ENCODE measurements at places on chromosomes 6 and 20.

DNA sequence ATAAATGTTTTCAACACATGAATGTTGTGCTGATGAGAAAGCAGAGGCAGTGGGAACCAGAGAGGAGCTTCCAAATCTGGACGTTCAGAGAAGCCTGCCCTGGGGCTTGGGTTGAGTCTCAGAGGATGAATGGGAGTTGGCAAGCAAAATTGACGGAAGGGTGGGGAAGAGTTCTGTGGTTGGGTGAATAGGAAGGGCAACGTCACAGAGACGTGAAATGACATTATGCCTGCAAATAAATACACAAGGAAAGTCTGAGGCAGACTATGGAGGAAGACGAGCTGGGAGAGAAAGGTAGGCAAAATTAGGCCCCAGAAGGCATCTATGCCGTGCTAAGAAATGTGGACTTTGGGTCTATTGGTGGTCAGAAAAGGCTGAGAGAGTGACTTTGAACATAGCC, 25.2 kb upstream of the SGK1 start:
- DNase-seq, result no peak

DNA sequence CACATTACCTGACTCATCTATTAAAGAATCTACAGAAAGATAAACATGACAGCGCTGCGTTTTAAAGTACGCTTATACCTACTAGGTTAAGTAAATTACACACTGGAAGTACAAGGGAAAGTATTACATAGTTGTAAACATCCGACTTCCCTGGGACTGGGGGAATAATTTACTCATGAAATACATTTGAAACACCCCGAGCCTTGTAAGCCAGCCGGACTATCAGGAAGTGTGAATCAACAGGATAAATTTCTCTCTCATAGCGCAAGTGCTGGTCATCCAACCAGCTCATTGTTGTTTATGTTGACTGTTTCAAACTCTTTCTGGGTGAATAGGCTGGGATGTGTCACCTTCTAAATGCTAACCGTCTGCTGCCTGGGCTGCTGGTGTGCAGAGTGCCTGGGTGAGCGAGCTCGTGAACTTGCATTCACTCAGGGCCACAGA, 4.9 kb downstream of the BMP6 start:
- no peak for DNase-seq

DNA sequence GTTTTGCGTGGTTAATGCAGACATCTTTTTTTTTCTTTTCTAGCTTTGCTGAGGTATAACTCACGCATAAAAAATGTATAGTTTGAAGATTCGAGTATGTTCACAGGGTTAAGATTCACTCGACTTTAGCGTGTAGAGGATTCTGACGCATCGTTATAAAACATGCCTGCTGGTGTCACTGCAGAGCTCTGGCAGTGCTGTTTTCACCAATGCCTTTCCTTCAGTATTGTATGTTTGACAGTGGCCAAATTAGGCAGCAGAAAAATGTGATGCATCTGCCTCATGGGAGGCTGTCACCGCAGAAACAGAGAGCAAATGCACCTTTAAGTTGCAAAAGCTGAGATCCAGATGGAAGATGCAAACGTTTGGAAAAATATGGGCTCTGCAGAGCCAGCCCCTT, 18.0 kb upstream of the SIRPB2 start:
- no peak for DNase-seq

GRCh38 chr6:112113918-112114317, 26.5 kb downstream of the FAM229B start:
- DNase-seq, result no peak

DNA sequence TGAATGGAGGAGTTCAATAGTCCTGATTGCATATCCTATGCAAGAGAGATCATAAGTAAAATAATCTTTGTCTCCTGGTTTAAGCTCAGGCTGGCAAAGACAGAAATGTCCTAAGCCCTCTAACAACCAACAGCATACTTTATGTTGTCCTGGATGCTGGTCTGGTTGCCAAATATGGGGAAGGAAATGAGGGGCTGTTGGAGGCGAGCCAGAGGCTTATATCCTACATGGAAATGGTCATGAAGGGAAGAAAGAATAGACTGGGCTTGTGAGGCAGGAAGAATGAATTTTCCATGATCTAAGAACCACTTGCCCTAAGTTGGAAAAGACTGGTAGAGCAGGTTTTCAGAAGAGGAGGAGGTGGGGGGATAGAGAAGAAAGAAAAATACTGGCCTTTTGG, 237.1 kb downstream of the SMOC2 start:
- no peak for DNase-seq

DNA sequence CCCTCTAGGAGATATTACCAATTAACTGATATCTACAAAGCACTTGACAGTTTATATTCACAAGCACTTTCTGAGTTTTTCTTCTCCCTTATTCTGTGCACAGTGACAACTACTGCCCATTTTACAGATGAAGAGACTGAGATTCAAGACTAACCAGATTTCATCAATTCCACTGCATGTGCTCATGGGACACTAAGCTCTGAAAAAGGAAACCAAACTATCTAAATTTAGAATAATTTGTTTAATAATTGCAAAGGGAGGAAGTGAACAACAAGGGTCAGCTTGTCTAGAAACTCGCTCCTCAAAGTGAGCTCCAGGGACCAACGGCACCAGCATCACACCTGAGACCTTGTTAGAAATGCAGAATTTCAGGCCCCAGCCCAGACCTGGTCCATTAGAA, 50.8 kb upstream of the MYLIP start:
- no peak for DNase-seq

DNA sequence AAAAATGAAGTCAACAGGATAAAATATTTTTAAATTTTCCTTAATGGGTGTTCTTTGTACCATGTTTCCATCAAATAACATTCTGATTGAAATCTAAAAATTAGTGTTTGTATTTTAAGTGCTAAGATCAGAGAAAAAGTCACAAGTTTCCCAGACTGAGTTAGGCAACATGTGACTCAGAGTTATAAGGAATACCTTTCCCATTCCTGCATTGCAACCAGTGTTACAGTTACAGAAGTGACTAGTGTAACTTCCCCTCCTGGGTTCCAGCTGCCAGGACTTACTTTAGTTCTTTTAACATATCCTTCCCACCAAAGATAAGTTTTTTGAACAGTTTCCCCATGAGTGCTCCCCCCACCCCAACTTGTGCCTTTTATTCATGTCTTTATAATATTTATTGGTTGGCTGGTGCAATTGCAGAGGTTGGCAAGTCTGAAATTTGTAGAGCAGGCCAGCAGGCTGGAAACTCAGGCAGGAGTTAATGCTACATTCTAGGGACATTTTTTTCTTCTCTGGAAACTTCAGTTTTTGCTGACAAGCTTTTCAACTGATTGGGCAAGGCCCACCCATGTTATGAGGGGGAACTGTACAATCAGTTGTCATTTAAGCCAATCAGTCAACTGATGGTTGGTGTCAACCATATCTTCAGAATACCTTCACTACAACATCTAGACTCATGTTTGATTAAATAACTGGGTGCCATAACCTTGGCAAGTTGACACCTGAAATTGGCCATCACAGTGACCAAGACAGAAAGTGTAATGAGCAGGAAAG, 22.9 kb upstream of the ESR1 start:
- DNase-seq, result no peak

GRCh38 chr20:32570401-32571190, 14.5 kb downstream of the NOL4L start:
- no peak for DNase-seq

- no peak for DNase-seq
Observed at GRCh38 chr6:139407718-139408222, 33.3 kb upstream of the CITED2 start.

DNA sequence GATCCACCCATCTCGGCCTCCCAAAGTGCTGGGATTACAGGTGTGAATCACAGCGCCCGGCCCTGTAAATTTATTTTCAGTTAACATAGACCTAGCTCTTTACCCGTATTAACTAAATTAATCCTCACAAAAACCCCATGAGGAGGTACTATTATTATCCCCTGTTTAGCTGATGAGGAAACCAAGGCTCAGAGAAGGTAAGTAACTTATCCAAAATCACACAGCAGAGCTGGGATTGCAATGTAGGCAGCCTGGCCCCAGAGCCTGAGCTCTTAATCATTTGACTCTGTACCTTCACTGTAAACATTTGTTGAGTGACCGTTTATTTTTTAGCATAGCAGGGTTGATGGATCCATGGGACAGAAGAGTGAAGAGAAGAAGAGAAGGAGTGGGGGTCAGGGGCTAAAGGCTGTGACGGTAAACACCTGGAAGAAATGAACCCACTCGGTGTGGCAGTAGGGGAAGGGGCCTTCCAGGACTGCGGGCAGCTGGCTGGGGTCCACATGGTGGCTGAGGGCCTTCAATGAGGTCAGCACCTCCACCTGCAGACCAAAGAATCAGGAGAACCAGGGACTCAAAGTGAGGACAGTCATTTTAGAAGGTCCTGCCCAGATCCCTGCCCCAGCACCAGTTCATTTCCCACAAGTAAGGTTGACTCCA, 35.2 kb downstream of the KIAA1755 start:
- no peak for DNase-seq

- no peak for DNase-seq
Observed at GRCh38 chr6:113377362-113377942, 479.7 kb upstream of the MARCKS start.

DNA sequence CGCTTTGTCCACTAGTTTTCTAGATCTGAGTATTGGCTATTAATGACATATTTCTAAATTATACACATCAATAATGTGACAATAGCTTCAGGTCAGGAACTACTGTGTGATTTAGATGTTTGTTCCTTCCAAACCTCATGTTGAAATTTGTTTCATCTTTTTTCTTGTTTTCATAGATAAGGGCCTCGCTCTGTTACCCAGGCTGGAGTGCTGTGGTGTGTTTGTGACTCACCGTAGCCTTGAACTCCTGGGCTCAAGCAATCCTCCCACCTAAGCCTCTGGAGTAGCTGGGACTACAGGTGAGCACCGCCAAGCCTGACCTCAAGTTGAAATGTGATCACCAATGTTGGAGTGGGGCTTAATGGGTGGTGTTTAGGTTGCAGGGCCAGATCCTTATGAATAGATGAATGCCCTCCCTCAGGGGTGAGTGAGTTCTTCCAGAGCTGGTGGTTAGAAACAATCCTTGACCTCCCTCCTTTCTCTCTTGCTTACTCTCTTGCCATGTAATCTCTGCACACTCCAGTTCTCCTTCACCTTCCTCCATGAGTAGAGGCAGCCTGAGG, 5.9 kb upstream of the NQO2 start:
- no peak for DNase-seq

- DNase-seq, result no peak
Observed at GRCh38 chr20:62011403-62011790, 54.3 kb downstream of the TAF4 start.

GRCh38 chr6:128241216-128241615, 279.2 kb downstream of the PTPRK start:
- no peak for DNase-seq

DNA sequence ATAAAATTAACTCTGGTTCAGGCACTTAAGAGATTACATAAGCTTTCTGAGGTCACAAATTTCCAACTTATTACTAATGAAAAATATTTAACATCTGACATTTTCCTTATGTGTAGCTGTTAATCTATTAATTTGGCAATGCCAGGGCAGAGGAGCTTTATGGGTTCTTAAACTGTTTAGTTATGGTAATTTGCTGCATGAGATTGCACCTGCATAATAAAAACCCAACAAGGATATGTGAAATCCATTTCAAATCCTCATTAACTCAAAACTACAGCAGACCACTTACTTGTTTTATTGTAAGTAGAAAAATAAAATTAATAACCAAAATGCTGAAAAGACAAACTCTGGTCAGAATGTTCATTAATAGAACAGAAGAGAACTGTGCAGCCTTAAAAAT, 98.1 kb downstream of the PREP start:
- no peak for DNase-seq

DNA sequence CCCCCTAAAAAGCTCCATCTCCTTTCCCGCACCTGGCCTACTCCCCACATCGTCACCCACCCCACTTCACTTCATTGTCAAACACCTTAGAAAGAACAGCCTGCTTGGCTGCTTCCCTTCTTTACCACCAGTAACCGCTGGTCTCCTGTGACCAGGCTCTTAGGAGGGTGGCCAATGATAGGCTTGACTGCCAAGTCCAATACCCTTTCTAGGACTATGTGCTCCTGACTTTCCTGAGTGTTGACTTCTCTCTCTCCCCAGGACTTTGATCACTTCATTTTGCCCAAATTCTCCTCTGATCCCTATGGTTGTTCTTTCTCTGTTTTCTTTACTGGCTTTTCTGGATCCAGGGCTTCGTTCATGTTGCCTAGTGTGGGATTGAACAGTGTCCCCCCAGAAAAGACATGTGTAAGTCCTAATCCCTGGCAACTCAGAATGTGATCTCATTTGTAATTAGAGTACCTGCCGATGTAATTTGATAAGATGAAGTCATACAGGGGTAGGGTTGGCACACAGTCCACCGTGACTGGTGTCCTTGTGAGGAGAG, 254.0 kb downstream of the GMDS start:
- DNase-seq, result no peak

GRCh38 chr6:78436335-78436734, 431.0 kb upstream of the IRAK1BP1 start:
- DNase-seq, result no peak

- no peak for DNase-seq
Observed at GRCh38 chr6:108585921-108586536, 25.3 kb downstream of the FOXO3 start.

GRCh38 chr6:12354499-12354898, 64.3 kb downstream of the EDN1 start:
- no peak for DNase-seq

- no peak for DNase-seq
Observed at GRCh38 chr6:3409699-3410384, 47.0 kb downstream of the SLC22A23 start.

- no peak for DNase-seq
Observed at GRCh38 chr6:170292407-170293158, 1.7 kb upstream of the DLL1 start.

GRCh38 chr6:6406715-6407070, 86.2 kb upstream of the F13A1 start:
- DNase-seq, result no peak

GRCh38 chr20:57688864-57689263, 21.0 kb downstream of the PMEPA1 start:
- no peak for DNase-seq

- DNase-seq, result no peak
Observed at GRCh38 chr6:144621332-144621731, 336.2 kb downstream of the UTRN start.

DNA sequence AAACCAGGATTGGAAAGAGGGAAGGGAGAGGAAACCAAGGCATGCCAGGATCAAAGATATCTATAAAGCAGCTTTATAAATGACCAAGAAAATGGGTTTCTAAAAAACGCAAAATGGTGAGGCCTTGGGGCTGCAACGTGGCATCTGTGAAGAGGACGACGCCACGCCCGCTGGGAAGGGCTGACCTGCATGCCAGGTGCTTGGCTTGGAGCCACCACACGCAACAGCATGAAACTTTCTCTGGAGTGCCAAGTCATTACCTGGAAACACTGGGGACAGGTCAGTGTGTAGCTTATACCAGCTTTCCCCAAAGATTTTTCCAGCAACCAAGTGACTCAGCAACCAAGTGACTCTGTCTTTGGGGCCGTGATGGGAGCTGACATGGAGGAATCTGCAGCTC, 82.5 kb downstream of the POPDC3 start:
- DNase-seq, result no peak
